ENCODE measurements at places on chromosomes 7 and 10.

- DNase-seq, result no peak
Measured at GRCh38 chr7:81600608-81601007, 169.2 kb downstream of the HGF start.

DNA sequence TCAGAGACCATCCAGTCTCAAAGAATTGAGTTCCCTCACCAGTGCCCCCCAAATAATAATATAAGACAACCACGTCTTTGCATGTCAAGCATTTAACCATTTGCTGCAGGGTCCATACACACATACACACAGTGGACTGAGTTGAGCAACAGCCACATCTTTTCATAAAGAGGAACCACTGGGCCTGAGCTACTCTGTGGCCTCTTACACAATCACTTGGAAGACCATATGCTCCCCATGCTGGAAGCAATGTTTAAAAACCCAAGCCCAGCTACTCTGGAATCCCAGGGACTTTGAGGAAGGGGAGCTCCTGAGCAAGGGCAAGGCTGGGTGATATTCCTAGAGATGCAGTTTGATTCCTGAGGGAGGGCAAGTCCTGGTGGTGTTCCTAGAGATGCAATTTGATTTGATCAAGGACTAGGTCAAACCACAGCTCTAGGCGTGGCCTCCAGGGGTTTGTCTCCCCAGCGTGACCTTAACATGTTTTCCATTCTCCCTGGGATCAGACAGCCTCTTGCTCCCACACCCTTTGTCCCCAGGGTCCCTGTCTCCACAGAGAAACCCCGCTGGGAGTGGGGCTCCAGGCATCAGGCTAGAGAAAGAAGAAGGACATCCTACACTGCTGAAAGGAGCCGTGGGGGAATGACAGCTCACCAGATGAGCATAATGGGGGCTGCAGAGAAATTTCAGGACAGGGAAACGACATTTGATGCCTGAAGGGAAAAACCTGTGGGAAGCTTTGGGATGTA lies 376.2 kb upstream of the MGMT start:
- DNase-seq, result no peak

DNA sequence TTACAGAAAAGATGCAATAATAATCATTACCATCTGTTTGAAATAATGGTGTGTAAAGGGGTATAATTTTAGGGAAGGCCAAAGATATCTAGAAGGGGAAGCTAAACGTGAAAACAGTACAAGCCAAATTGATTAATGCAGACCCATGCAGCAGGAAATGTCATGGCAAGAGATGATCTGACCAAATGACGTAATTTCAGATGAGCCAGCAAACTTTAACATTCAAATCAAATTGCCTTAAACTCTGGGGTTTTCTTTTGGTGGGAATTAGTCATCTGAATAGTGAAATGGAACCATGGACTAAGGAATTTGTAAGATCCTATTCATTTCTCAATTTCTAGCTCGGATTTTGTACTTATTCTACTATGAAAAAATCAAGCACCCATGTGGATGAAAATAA lies 21.4 kb upstream of the SCIN start:
- no peak for DNase-seq

GRCh38 chr10:109343293-109343692 lies 580.0 kb downstream of the XPNPEP1 start:
- no peak for DNase-seq

DNA sequence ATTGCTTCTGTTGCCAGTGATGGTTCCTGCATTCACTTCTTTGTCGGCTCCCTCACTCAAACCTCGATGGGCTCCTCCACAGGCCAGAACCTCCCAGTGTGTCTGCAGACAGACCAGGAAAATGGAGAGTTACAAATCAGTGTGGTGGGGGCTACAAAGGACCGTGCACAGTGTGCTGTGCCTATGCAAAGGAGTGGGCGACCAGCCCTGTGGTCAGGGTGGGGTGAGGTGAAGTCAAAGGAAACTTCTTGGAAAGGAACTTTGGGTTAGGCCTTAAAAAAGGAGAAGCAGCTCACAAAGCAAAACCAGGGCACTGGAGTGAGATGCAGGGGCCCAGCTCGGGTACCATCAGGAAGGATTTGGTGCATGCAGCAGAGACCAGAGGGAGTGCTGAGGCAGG lies 304.3 kb upstream of the ZMIZ1 start:
- no peak for DNase-seq

Measured in CD8-positive, alpha-beta memory T cell (primary cell).